ENCODE measurements at places on chromosomes 4 and X.

DNA sequence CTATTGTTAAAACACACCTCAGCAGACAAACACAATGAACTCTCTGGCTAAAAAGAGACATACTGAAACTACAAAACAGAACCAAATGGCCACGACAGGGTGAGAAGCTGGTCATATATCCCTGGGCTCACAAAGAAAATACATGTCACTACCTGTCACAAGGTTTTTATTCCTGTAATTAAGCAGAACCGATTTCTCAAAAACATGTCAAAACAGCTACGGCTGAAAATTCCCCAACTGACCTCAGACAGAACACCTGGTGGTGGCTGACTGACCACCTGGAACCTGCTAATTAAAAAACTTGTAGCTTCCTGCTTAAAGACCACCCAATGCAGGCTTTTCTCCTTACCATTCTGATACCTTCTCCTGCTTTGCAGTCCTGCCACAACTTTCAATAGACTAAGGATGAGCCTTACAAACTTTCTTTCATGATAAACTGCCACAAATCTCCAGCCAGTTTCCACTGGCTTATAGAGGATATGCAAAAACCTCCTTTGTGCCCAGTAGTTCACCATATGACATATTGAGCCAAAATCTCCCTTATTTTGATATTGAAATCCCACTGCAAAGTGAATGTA lies 571.9 kb downstream of the SPOCK3 start:
- DNase-seq = no peak

DNA sequence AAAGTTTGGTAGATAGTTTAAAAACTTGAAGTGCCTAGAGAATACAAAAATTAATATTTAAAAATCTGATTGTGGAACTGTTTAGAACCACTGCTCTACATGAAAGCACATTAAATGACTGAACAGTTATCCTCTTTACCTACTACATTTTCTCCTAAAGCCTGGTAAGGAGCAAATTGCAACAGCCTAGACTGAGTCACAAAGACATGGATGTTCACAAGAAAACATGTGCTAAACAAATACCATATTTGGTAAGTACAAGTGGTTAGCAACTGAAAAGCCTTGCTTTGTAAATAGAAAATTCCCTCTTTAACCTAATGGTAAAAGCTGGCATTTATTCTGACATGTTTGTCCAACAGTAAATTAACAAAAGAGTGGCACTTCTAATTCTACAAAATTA lies 203.1 kb downstream of the FBXO8 start:
- DNase-seq = no peak

- no peak for DNase-seq
These were observed 2320.6 kb upstream of the AGA start for GRCh38 chr4:179762840-179763239.

- no peak for DNase-seq
These were observed 155.2 kb downstream of the SMIM20 start for GRCh38 chr4:26069218-26069617.

GRCh38 chr4:184383497-184384055 lies 90.8 kb downstream of the IRF2 start:
- DNase-seq = no peak

GRCh38 chrX:101691835-101692234 lies 32.2 kb upstream of the ARMCX2 start:
- DNase-seq = no peak

DNA sequence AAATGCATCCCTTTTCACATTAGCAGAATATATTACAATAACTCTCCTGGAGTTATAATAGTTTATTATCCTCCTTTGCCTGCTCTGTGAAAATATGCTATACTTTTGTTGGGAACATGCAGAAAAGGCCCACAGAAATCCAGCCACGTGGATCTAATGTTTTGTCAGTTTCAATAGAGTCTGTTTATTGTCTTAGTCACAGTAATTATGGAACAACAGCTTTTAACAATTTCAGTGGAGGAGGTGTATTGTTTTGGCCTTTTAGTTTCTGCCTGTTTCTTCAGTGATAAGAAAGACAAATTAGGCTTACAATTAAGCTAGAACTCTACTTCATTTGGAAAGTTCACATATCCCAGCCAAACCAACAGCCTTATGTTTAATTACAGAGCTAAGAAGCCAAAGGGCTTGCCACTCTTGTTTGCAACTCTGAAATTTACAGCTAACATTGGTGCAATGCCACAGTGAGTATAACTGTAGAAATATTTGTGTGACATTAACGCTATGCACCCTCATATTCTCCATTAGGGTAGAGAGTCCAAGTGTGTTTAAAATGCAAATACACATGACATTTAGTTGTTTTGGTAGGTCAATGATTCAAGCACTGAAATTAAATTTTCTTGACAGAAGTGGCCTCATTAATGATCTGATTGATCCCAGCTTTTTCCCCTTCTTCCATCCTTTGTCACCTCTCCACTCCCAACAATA lies 175.8 kb downstream of the USP46 start:
- no peak for DNase-seq

- DNase-seq = no peak
These were observed 45.7 kb downstream of the RBM47 start for GRCh38 chr4:40583850-40584439.

- no peak for DNase-seq
These were observed 124.7 kb upstream of the TLL1 start for GRCh38 chr4:165748321-165748720.

DNA sequence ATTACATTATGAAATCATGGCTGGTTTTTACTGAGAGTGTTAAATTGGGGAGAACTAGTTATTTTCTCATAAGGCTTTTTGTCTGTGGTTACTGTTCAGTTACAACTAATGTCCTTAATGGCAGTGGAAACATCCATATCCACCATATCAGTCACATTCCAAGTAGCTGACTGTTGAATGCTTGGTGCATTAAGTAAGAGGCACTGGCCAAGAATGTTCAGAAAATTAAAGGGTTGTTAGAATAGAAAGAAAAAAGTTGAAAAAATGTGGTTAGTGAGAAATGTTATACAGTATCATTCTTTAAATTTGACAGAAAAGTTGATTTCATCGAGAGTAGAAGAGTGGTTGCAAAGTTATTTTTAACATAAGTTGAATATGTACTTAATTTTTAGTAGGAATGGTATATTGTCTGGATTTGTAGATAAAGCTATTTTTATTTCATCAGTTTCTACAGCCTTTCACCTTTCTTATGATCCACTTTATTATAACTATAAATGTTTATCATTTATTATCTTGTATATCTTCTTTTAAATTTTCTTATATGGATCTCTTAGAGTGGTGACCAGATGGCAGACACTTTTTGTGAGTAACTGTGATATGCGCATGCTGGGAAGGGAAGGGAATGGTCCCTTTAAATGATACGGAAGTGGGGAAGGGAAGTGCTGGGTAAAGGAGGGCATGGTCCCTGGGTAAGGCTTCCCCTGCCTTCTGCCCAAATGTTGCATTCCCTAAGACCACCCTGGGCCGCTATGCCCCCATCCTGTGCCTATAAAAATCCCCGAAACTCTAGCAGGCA lies 2407.1 kb downstream of the ARAP2 start:
- no peak for DNase-seq

- no peak for DNase-seq
These were observed 244.5 kb upstream of the TLL1 start for GRCh38 chr4:165628572-165628971.

DNA sequence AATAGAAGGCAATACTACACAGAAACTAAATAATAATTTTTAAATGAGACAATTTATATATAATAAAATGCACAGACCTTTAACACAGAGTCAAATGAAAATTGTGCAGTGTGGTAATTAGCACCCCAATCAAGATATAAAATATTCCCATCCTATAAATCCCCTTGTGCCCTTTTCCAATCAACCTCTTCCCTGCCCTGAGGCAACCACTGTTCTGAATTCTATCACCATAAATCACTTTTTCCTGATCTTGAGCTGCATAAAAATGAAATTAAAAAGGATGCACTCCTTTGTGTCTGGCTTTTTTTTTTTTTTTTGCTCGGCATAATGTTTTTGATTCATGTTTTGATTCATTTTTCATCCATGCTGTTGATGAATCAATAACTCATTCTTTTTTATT lies 107.0 kb downstream of the ATP8A1 start:
- no peak for DNase-seq

DNA sequence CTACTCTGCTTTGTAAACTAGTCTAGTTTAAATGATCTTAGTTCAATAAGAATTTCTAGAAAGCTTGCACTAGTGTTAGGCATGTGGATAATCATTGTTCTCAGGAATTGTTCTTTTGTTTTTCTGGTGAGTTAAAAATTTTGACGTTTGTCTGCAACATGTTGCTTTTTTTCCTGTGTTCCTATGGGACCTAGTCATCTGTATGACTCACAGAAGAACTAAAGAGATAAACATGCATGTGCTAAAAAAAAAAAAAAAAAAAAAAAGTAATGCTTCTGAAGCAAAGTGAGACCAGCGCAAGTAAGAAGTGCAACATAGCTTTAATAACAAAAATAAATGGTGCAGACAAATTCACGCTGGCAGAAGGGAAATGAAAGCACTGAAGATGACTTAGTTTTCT lies 471.2 kb downstream of the IQCM start:
- no peak for DNase-seq
